ENCODE measurements at places on chromosomes 11 and 22.

DNA sequence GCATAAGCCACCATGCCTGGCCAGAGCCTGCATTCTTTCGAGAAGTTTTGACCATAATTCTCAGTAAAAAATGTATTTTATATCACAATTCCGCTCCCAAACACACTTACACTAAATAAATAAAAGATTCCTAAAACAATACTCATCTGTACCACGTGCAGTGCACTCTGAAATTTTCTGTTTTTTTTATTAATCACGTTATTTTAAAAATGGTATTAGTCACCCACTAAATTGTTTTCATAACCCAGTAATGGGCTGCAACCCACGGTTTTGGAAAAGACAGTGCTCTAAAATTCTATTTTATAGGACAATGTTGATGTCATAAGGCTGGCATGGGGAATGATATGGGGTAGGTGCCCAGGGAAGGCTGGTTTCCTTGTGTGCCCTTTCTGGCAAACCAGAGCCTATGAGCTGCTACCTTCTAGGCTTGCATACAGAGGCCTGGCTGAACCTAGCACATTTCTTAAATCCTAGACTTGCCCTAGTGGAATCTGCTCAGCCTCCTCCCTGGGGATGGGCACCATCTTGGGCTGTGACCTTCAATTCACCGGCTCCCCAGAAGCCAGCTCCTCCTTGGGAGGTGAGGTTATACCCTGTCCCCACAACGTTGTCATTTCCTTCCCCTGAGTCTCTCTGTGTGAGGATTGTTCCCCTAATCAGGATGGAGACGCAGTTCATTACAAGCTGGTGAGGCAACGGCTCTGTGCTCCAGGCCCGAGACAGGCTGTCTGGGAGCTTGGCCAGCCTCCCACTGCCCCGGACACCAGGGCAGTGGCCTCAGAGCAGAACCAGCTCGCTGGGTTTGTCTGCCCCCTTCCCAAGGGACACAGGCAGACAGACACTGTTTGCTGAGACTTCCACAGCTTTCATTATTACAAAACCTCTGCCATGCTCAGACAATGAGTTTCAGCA lies 116.5 kb upstream of the NAV2 start:
- DNase-seq = no peak

GRCh38 chr22:36055376-36056295 lies 27.0 kb upstream of the RBFOX2 start:
- no peak for DNase-seq

DNA sequence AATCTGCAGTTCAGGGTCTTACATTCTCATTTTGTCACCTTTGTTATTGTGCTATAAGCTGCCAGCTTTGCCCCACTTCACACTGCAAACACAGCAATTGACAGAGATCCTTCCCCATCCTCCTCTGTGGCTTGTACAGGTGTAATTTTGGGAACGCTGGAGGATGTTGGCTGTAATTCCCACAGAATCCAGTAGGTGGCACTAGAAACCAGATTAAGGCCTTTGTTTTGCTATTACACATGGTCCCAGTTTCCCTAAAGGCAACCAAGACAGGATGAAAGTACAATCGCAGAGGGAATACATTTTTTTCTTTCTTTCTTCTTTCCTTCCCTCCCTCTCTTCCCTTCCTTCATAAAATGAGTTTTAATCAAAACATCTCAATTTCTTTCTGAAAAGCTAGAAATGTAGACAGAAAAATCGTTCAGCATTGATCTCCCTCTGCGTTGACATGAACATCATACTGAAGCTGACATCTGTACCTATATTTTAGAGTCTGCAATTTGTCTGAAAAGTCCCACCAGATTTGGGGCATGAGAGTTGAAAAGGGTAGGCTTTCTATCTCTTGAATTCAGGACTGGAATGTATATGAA lies 21.3 kb upstream of the NELL1 start:
- DNase-seq = peak; percentile 28

GRCh38 chr11:1388763-1389102 lies 1.0 kb upstream of the BRSK2 start:
- no peak for DNase-seq

- DNase-seq = no peak
Observed at GRCh38 chr11:10301656-10302358, 3.1 kb upstream of the ADM start.

DNA sequence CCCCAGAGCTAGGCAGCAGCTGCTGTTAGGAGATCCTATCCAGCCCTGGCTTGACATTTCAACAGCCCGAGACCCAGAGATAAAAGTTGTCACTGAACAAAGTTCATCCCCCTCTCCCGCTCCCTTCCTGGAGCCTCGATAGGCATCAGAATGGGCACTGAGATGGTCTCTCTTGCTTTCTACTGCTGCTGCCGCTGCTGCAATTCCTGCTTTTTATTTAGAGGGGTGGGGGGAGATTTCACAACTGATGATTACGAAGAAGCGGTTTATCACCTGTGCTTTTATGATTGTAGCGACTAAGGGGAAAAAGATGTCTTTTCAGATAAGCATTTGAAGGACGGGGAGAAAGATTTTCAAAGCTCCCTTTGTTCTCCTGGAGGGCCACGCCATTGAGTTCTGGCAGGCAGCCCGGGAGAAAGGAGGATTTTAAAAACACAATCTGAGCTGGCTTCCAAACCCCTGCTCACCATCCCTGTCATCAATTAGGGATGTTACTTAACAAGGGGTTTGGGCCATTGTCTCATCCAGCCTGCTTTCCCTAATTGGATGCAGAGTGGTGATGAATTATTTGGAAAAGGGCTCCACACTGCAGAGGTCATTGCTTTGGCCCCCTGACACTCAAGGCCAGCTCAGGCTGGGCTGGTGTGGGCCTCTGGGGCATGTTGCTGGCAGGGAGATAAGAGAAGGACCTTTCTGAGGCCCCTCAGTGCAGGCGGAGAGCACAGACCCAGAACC lies 344.7 kb downstream of the BUD13 start:
- DNase-seq = no peak

DNA sequence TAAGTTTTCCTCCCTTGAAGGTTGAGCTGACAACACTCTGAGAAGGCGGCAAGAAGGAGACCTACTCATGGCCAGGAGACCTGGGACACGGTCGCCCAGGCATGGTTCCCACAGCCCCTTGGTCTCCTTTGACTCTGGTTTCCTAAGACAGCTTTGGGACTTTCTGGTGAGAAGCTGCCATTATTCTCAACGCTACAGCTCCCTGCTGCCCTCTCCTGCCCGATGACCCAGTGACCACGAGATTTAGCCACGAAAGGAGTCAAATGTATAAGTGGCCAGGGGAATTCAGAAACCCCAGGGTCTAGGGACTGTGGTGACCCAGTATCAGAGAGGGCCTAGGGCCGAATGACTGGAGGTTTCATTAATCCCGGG lies 699 bp upstream of the SDF2L1 start:
- DNase-seq = no peak

- DNase-seq = no peak
Observed at GRCh38 chr11:85884581-85885021, 29.4 kb downstream of the CCDC83 start.

Data from CD4-positive, alpha-beta T cell treated with Interleukin-6 at 100 ng/mL for 8 hours (primary cell).